Frontal cortex (tissue), 4 donors: ENCODE measurements at places on chromosomes 7 and 10. TPM values are rescaled to one million over a fixed set of nuclear protein-coding genes. Genes with fewer than 3 reads are reported as not detected.

- no peak for DNase-seq
These were observed 47.2 kb downstream of the GSAP start for GRCh38 chr7:77368974-77369373.

GRCh38 chr10:129936923-129937300 is 27.2 kb downstream of the EBF3 start:
- DNase-seq, result no peak

DNA sequence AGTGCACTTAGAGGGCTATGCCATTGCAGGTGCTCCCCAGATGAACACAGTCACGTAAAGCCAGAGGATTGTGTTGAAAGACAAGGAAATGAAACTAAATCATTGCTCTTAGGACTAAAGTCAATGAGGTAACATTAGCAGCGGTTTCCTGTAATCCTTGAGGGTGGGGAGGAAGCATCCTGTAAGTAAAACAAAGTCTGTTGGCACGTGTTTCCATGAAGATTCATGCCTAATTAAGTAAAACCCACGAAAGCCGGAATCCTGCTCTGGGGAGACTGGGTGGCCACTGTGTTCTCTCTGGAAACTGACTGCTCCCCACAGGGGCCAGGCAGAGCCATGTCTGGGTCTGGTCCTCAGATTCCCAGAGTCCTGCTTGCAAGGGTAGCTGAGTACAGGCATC is 18.3 kb downstream of the STEAP1B start:
- DNase-seq, result no peak

The WDFY4 gene
- 0.41 TPM for total RNA-seq

The FAM149B1 gene
- 31.4 TPM for total RNA-seq

- DNase-seq, result no peak
These were observed 28.6 kb downstream of the TNS3 start for GRCh38 chr7:47553309-47553708.

GRCh38 chr10:33594475-33594874 is 260.0 kb upstream of the NRP1 start:
- DNase-seq, result no peak

DNA sequence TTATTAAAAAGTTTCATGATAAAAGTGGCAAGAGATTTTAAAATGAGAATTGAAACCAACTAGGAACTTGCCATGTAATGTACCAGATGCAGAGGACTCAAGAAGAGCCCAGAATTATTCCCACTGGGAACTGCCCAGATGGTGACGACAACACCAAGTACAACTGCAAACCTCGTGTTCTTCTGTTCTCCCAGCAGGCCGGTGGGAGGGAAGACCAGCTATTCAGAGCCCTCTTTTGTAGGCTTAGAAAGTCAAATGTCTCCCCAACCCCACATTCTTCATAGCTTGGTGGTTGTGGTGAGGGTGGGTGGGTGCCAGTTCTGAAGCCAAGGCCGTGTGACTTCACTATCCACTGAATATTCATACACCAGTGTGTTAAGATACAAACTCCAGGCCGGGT is 54.3 kb upstream of the ITGB1 start:
- no peak for DNase-seq

The FAM237B gene
- under 0.01 TPM for total RNA-seq

DNA sequence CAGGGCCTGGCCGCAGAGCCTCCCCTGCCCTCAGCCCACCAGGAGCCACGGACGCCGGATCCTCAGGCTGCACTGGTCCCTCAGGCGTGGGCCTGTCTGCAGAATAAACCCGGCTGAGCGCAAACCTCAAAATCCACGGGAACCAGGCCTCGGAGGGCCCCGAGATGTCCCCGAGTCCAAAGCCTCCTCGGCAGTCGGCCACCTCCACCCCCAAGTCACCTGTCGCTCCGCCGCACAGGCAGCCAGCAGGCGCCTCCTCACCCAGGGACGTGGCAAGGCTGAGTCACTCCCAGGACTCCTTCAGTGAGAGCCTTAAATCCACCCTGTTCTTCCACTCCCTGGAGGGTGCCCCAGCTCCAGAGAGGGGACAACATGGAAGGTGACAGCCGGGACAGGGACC is 33.2 kb downstream of the STK32C start:
- DNase-seq, result no peak

The CYP3A4 gene
- not detected for total RNA-seq

- no peak for DNase-seq
These were observed 165.1 kb upstream of the WNT16 start for GRCh38 chr7:121163699-121164098.

The AS3MT gene
- total RNA-seq, result 13.5 TPM

The PNLIP gene
- total RNA-seq, result not detected

DNA sequence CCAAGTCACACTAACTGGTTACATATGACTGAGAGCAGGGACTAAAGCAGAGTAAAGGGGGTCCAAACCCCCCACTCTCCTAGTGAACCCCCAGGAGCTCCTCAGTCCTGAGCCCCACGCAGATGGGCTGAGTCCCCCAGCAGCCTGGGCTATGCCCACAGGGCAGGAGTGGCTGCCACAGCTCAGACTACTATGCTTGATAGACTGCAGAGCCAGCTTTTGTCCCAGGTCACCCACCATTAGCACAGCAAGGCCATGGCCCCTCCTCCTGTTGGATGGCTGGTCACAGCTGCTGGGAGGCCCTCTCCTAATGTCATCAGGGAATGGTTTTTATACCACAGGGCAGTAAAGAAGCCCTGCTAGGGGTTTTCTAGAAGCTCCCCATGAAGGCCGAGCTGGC is 46.3 kb upstream of the FGFR2 start:
- no peak for DNase-seq

DNA sequence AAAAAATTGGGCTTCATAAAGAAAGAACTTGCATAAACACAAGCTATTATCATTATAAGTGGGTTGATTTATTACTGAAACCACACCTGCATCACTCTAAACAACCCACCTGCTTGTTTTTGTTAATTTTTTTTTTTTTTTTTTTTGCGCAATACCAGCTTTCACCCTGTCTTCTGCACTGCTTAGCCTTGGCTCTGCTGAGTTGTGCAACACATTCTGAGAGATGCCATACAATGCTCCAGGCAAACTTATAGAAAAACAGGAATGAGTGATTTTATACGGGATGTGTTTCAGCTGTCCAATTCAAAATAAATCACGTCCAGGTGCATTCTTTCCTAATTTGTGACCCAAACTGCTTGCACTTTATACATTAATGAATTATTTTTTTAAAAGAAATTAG is 923.6 kb downstream of the GATA3 start:
- no peak for DNase-seq

GRCh38 chr7:36191292-36191920 is 38.4 kb downstream of the EEPD1 start:
- DNase-seq, result no peak

The HOXA13 gene
- total RNA-seq, result not detected
